ENCODE measurements at places on chromosomes 11 and 22. TPM values are rescaled to one million over a fixed set of nuclear protein-coding genes. Genes with fewer than 3 reads are reported as not detected.
A peak's percentile ranks its signal among the peaks of the same experiment; 100 is the strongest.

DNA sequence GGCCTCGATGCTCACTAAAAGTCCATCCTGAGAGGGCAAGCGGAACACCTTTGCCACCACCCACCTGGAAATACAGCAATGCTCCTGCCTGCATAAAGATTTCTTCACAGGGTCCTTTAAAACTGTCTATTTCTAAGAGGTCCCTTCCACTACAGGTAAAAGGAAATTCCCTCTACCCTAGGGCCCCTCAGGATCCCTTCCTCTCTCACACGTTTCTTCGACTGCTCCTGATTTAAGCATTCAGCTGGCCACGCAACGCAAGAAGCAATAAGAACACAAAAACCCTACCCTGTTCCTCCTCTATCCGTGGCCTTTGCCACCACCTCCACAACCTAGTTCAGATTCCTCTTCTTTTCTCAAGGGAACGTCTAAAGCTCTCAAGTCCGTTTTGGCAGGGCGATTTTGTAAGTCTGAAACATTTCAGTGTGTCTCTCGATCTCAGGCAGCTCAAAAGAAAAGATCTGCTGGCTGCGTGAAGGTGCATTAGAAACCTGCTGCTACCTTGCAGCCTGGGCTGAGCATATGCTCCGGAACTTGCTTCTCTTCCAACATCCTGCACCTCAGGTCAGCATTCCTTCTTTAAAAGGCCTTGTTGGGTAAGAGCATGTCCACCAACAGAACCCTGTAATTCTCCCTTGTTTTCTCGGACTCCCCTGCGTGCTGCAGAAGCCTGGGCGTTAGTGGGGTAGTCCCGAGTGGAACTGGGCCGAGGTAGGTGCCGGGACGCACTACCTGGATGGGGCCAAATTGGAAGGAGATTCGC is 1.6 kb downstream of the LGR4 start:
- peak; percentile 21 for DNase-seq

DNA sequence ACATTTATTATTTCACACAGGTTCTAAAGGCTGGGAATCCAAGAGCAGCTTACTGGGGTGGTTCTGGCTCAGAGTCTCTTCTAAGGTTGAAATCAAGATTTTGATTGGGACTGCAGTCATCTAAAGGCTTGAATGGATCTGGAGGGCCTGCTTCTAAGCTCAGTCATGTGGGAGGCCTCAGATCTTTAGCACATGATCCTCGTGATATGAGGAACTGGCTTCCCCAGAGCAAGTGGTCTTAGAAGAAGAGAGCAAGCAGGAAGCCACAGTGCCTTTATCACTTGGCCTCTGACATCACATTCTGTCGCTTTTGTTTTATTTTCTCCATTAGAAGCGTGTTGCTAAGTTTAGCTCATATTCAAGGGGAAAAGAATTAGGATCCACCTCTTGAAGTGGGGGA is 88.9 kb downstream of the ARFGAP2 start:
- no peak for DNase-seq

DNA sequence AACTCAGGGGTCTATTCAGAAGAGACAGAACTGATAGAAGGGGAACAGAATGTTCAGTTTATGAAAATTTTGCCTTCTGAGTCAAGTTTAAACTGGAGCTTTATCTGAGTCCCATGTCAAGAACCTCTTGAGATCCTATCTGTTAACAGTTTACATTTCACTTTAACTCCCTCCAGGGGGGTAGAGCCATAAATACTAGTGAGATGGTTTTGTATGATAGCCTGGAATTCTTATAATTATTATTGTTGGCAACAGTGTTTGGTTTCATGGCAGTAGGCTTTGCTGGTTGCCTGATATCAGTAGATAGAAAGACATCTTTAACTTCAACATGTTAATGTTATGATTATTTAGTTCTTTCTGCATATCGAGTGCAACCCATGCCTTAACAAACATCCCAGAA is 498.5 kb downstream of the INSC start:
- no peak for DNase-seq

Gene NELL1
- not detected for total RNA-seq

Gene LRRC74B
- not detected for total RNA-seq

Gene ACAT1
- 181 TPM for total RNA-seq

Gene C11orf86
- total RNA-seq, result 0.17 TPM

DNA sequence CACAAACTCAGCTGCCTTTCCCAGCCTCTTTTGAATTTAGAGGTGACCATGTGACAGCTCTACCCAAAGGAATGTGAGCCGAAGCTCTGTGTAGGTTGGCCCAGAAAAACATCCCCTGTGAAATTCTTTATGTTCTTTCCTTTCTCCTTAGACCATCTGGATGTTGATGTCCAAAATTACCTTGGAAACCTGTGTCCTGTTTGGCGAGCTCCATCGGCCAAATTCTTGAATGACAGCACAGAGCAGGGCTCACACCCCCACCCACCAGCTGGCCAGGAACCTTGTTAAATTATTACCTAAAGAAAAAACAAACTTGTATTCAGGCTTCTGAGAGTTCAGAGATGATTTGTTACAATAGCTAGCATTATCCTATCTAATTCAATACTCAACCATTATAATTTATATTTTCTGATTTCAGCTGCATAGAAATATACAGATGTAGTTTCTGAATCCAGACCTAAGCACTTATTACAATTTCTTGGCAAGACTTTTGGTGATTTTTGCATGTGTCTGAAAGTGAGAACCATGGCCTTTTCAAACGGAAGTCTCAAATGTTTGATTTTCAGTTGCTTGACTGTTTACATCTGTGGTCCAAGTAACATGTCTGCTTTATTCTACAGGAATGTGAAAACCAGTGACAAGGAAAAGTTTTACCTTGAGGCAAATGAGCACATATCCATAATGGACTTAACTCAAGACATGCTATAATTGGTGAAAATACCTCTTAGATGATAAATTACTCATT is 554.2 kb downstream of the NTM start:
- no peak for DNase-seq

DNA sequence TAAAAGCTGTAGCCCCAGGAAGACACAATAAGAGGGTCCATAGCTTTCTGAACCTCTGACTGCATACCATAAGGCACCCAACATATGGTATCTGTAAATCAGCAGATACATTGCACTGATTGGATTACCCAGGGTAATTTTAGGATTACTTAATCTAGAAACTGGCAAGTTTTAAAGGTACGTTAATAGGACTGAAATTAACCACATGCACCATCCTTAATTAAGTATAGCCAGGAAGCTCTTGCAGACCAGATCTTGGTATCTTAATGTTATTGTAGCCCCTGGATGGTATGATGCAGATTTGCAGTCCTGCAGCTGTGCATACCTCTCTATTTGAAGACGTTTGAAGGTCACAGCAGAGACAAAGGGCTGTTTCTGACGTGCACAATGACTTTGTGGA is 72.8 kb downstream of the ARHGAP42 start:
- DNase-seq, result no peak

All from HepG2 (cell line).